ENCODE measurements at places on chromosomes 2 and 18. TPM values are rescaled to one million over a fixed set of nuclear protein-coding genes. Genes with fewer than 3 reads are reported as not detected.

GRCh38 chr2:179995741-179996515, 11.2 kb downstream of the CWC22 start:
- DNase-seq: no peak

GRCh38 chr18:48418539-48419276, 9.5 kb upstream of the ZBTB7C start:
- no peak for DNase-seq

- DNase-seq: no peak
Observed at GRCh38 chr2:233010569-233011267, 2.3 kb downstream of the NGEF start.

Gene TCF4
- total RNA-seq: 9.3 TPM

GRCh38 chr18:52679354-52679753, 339.4 kb downstream of the DCC start:
- no peak for DNase-seq

Gene DCDC2C
- not detected for total RNA-seq

DNA sequence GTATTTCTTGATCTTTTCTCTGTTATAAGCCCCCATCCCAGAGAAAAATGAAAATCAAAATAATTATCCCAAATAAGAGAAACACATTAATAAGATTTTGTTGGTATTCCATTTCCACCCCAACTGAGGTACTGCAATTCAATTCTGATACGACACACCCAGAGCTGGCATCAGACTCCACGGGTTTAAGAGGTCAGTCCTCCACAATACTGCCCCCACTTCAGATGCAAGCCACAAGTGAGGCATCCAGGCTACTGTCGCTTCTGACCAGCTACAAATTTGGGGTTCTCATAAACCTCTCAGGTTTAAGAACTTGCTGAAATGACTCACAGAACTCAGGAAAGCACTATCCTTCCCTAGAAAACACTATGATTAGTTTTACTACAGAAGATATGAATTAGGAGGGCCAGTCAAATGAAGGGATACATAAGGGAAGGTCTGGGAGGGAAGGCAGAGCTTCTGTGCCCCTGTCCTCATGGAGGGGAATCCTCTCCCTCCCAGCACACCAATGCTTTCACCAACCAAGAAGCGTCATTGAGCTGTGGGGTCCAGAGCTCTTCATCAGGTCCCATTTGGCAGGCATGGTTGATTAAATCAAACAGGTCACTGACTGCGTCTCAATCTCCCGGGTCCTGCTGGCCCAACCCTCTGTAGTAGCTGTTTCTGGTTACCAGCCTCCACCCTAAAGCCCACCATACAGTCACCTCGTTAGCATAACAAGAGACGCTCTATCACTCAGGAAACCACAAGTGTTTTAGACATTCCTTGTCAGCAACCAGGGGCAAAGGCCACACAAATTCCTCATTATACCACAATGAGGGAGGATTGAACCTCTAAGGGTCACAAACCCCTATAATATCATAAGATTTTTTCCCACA, 46.2 kb downstream of the IWS1 start:
- no peak for DNase-seq

DNA sequence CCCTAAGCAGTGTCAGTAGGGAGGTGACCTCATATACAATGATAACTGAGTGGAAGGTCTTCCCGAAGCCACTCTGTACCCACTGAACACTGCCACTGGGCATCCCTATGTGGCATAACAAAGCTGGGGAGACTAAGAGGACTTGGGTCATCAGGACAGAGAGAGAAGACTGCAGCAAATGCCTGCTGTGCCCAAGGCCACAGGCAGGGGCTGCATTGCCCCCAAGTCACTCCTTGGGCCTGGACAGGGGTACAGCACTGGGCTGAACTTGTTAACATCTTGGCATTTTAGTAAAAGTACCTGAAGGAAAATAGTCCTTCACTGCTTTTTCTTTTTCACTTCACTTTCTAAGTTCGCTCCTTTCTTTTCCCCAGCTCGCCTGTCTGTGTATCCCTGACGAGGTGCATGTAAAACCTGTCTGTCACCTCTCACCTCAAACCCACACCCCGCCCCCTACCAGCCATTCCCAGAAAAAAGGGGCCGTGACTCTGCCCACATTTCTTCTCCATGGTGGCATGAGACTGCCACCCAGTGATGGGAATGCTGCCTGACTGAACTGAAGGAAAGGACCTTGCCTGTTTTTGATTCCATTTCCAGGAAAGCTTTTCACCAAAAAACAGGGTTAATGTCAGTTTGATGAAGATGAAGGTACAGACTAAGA, 62.9 kb downstream of the MTHFD2 start:
- no peak for DNase-seq

DNA sequence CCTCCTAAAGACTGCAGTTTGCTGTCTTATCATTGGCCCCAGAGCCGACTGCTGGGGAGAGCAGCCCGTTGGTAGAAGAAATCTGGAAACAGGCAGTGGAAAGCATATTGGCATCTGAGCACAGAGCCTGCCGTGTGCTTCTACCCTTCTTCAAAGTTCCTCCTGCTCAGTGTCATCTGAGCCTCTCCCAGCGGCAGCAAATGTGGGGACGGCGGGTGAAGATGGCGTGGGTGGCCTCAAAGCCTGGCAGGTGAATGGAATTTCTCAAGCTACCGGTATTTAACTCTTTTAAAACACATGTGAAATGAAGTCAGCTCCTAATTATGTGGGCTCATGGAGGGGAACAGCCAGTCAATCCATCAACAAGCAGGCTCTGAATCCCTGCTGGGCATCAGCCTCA, 181.6 kb upstream of the PXDN start:
- no peak for DNase-seq

GRCh38 chr2:171509945-171510731, 12.1 kb upstream of the CYBRD1 start:
- no peak for DNase-seq

GRCh38 chr2:170928036-170928823, 823 bp upstream of the GORASP2 start:
- DNase-seq: no peak

Gene CTNNA2
- 0.06 TPM for total RNA-seq

DNA sequence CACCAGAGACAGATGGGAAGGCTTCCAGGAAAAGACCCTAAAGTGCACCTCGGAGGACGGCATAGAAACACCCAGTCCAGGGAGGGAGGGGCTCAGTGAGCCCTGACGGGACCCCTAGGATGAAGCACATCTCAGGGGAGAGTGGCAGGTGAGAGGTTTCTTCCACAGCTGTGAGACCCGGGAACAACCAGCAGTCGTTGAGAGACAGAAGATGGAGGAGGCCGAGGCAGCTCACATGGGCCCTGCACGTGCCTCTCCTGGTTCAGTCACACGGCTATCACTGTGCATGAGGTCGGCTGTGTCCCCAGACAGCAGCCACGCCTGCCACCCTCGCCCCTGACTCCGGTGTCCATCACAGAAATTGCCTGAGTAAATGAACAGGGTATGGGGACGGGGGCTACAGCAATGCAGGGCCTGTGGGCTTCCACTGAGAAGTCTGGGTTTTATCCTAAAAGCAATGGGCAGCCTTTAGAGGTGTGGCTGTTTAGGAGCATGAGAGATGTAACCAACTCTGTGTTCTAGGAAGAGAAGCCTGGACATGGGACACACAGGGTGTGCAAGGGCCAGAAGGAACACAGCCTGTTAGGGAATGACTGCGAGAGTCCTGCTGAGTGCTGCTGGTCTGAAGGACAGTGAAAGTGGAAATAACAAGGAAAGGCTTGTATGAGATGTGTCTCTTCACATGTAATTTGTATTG, 102.0 kb downstream of the TMEM18 start:
- no peak for DNase-seq

Gene AOX1
- 16.8 TPM for total RNA-seq

DNA sequence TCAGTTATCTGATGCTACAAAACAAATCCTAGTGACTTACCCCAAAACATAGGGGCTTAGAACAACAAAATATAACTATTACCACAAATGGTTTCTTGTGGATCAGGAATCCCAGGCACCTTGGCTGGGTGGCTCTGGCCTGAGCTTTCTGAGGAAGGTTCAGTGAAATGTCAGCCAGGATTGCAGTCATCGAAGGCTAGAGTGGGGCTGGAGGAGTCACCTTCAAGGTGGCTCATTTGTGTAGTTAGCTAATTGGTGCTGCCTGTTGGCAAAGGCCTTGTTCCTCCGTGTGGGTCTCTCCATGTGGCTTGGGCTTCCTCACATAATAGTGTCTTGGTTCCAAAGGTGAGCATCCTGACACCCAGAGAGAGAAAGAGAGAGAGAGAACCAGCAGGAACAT, 57.4 kb downstream of the COPS8 start:
- no peak for DNase-seq

Gene RTP5
- total RNA-seq: not detected

- no peak for DNase-seq
Observed at GRCh38 chr2:45134014-45134413, 124.8 kb upstream of the SIX2 start.

Gene CYP27C1
- 0.52 TPM for total RNA-seq

GRCh38 chr2:149422337-149422990, 92.1 kb downstream of the LYPD6 start:
- peak; percentile 52 for DNase-seq

GRCh38 chr2:98556344-98557033, 51.8 kb downstream of the COA5 start:
- no peak for DNase-seq

- DNase-seq: peak; percentile 84
Observed at GRCh38 chr2:101396316-101396717, 9.0 kb upstream of the CREG2 start.

DNA sequence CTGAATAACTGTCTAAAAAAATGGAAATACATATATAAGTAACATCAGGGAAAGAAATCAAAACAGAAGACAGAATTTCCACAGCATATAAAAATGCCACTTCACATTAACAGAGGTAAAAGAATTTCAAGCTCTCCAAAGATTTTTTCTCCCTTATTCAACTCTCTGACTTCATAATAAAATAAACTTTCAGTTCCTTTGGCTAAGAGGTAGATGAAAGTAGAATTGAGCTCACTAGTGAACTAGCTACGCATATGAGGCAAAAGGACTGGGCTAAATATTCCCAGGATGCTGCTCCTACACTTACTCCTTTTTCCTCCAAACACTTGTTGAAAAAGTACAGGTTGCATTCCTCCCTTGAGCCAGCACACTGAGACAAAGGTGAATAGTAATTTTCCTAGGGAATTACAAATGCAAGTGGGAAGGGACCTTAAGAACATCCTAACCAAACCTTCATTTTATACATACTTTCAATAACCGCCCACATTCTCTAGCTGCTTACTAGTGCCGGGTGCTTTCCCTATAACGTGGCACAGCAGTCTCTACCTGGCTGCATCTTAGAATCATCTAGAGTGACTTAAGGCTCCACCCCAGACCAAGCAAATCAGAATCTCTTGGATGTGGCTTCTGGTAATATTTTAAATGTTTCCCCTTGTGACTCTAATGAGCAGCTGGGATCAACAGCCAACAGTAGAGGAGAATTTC, 136.6 kb downstream of the MTCL1 start:
- DNase-seq: no peak

- no peak for DNase-seq
Observed at GRCh38 chr18:78704971-78705461, 274.6 kb upstream of the SALL3 start.

DNA sequence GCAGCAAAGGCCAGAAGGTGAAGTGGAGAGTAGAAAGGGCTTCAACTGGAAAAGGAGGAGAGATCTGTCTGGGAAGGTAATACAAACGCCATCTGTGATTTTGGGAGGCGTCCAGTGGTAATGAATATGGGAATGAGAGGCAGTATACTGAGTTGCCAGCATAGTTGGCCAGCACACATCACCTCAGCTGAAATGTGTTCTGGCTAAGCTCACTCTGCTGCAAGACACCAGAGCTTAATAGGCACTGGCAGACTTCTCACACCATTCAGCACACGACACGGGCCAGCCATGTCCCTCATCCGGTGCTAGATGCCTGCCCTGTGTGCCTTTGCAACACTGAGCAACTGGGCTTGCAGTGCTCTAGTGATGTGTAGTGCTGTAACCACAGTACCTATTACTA, 277.1 kb downstream of the PIEZO2 start:
- DNase-seq: no peak

GRCh38 chr18:33733376-33733775, 155.4 kb downstream of the ASXL3 start:
- no peak for DNase-seq

Gene CRYBA2
- total RNA-seq: not detected

Gene SRD5A2
- total RNA-seq: under 0.01 TPM

- DNase-seq: no peak
Observed at GRCh38 chr18:79738581-79739439, 58.9 kb upstream of the KCNG2 start.

- no peak for DNase-seq
Observed at GRCh38 chr2:219598308-219599078, 836 bp downstream of the STK11IP start.

GRCh38 chr2:37323781-37324535, 675 bp downstream of the PRKD3 start:
- DNase-seq: no peak

DNA sequence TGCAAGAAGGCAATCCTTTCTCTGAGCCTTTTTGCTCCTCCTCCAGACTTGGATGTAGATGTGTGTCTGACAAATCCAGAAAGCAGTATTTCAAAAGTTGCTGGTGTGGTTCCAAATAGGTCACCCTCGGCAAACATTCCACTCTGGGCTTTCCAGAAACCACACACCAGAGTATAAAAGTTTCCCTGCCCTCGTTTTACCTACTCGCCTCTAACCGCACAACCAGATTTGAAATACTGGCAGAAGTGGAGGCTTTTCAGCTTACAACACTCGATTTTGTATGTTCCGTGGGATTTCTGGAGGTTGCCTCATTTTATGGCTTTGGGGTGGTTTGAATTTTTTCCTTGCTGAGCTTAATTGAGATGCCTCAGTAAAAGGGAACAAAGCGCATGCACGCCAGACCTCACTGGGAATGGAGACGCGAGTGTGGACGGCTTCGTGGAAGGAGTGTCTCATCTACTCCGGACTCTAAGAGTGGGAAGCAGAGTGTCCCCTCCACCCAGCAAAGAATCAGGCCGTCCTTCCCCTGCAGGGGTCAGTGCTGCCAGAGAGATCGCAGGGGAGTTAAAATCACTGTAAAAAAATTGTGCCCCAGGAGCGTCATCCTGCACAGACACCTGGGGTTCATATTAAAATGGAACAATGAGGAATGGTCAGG, 44.0 kb upstream of the RPL31 start:
- no peak for DNase-seq

Gene STARD6
- 1.9 TPM for total RNA-seq

Gene IL1RN
- total RNA-seq: 0.29 TPM

Gene LIMS4
- total RNA-seq: 2.0 TPM

- DNase-seq: peak; percentile 89
Observed at GRCh38 chr2:20514596-20515269, 67.9 kb downstream of the RHOB start.

- DNase-seq: no peak
Observed at GRCh38 chr2:98880266-98881152, 55.5 kb downstream of the CRACDL start.

DNA sequence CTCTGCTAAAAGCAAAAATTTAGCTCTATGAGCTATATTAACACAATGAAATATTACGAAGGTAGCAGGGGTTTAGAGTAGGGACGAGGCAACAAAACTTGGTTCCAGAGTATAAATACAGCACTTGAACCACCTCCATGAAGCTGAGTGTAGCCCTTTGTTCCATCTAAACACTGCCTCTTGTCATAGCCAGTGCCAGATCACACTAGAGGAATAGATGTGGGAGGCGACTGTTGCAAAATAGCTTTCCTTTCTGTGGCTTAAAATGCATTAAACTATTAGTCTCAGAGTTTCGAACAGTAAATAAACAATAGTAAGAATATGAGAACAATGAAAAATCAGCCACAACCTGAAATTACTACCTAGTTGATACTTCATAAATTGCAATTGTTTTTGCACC, 29.8 kb downstream of the PIEZO2 start:
- DNase-seq: no peak

Measured in epithelial cell of proximal tubule (primary cell).